ENCODE measurements at places on chromosomes 12 and 14. TPM values are rescaled to one million over a fixed set of nuclear protein-coding genes. Genes with fewer than 3 reads are reported as not detected.

Gene PRKD1
- total RNA-seq, result 7.9 TPM

- DNase-seq, result peak; percentile 27
Measured at GRCh38 chr12:106181401-106182114, 42.8 kb upstream of the NUAK1 start.

GRCh38 chr12:16076970-16077522 is 165.9 kb downstream of the DERA start:
- no peak for DNase-seq

- DNase-seq, result no peak
Measured at GRCh38 chr12:113591480-113591974, 119.9 kb upstream of the LHX5 start.

DNA sequence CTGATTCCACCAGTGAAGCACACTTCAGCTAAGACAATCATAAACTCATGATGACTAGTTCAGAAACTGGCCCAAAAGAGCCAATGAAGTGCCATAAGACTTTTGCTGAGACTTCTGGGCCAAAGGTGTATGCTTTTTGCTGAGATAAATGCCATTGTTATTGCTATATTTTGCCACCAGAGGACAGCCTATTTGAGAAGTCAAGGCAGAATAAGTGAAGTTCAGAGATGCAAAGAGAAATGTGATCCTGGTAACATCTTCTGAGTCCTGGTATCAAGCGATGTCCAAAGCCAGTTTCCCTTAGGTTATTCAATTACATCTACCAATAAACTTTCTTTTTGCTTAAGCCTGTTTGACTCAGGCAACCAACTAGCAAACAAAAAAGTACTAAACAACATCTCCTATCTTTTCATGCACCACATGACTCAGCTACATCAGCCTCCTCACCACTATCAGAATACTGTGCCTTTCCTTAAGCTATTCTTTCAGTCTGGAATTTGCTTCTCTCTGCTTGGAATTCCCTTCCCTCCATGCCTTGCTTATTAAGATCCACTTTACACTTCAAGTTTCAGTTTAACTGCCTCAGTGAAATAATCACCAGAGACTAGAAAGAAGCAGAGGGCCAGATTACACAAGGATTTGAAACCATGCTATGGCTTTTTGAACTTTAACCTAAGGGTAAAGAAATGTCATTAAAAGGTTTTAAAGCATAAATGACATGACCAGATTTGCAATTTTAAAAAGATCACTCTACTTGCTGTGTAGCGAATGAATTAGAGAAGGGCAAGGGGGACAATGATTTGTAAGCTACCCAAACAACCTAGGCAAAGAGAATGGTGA is 14.0 kb downstream of the CRY1 start:
- DNase-seq, result peak; percentile 35

GRCh38 chr12:52082988-52083637 is 3.6 kb downstream of the SMIM41 start:
- peak; percentile 54 for DNase-seq

Gene TAS2R19
- 3.4 TPM for total RNA-seq

DNA sequence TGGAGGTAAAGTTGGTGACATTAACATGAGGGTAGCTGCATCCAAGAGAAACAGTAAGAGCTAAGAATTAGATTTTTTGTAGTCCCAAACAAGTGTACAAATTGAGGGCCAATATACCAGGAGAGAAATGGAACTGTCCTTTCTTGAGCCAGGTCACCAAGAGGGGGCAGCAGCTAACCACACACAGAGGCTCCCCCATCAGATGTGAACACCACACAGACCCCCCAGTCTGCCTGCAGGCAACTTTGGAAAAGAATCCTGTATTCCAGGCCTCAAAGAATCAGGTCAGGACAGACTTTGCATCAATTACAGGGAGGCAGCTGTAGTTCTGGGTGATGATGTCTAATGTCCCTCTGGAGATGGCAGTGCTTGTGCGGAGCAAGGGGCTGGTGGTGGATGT is 77.9 kb downstream of the SPTB start:
- DNase-seq, result peak; percentile 40

GRCh38 chr14:35287431-35288013 is 4.7 kb upstream of the PSMA6 start:
- DNase-seq, result peak; percentile 62

- peak; percentile 13 for DNase-seq
Measured at GRCh38 chr12:130266751-130267150, 70.9 kb upstream of the PIWIL1 start.

DNA sequence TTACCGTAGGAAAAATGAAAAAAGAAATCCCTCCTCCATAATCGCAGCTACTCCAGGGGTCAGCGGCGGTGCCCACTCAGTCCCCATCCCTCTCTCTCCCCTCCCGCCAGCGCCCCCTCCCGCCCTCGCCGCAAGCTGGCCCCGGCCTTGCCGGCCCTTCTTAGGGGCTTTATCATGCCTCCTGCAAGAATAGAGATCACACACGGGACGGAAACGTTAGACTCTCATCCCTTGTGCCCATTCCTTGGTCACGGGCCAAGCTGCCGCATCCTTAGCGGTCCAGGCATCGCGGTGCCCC is 692 bp upstream of the COX14 start:
- no peak for DNase-seq

Gene MYBPC1
- total RNA-seq, result 0.70 TPM

DNA sequence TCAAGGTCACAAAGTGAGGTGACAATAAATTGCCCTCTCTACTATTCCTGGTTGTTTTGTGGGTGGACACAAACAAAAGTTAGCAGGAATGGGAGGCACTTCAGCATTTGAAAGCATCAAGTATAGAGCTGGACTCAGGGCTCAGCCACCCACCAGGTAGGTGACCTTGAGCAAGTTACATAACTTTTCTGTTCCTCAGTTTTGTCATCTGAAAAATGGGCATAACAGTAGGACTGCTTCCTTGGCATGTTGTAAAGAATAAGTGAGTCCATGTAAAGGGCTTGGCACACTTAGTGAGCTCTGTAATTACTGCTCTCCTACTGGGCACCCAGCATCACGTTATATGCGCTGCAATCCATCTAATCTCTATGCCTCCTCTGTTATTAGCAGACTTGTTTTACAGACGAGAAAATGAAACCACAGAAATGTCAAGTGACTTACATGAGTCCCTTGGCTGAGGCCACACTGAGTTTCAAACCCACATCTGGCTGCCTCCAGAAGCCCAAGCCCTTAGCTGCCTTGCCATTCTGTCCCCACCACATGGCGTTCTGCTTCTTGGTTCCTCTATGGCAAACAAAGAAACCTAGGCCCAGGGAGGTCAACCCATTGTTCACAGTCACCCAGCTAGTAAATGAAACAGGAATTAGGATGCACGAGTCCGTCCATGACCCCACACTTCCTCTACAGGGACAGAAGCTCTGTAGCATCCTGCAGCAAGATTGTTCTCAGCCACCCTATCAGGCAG is 63.2 kb upstream of the SLC24A4 start:
- no peak for DNase-seq

Data from MCF 10A (cell line).